Jurkat, Clone E6-1 (cell line): ENCODE measurements at places on chromosomes 3 and 15.

- no peak for DNase-seq
Measured at GRCh38 chr3:177823701-177824189, 626.5 kb upstream of the TBL1XR1 start.

DNA sequence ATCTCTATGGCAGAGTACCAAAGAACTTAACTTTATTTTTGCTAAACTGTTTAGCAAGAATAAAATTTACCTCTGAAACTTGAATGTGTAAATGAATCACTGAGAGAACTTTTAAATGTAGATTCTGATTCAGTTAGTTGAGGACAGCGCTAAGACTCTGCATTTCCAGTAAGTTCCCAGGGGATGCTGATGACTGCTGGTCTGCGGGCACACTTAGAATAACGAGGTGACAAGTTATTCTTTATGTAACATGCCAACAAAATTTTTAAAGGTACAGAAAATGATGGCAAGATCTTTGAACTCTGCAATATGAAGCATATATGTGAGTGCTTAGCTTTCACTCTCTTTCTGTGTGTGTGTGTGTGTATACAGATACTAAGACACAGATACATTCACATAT, 56.4 kb downstream of the TGFBR2 start:
- no peak for DNase-seq

- no peak for DNase-seq
Measured at GRCh38 chr3:167172377-167172776, 207.7 kb downstream of the ZBBX start.

GRCh38 chr3:31895471-31895870, 85.6 kb downstream of the OSBPL10 start:
- DNase-seq = no peak

DNA sequence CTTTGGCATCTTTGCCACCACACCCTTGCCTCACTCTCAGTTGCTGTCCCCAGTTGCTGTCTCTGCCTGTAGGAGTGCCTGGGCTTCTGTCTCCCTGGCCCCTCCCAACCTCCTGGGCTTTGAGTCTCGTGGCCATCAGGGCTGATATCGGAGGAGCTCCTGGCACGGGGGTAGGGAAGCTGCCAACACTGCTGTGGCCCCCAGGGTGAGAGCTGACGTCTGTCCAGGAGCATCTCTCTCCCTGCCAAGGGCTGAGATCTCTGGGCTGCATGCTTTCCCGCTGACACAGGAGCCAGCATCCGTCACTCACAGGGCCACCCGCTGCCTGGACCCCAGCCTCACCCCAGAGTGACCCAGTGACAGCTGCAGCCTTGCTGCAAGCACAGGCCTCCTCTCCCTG, 47.4 kb downstream of the EXOG start:
- no peak for DNase-seq

DNA sequence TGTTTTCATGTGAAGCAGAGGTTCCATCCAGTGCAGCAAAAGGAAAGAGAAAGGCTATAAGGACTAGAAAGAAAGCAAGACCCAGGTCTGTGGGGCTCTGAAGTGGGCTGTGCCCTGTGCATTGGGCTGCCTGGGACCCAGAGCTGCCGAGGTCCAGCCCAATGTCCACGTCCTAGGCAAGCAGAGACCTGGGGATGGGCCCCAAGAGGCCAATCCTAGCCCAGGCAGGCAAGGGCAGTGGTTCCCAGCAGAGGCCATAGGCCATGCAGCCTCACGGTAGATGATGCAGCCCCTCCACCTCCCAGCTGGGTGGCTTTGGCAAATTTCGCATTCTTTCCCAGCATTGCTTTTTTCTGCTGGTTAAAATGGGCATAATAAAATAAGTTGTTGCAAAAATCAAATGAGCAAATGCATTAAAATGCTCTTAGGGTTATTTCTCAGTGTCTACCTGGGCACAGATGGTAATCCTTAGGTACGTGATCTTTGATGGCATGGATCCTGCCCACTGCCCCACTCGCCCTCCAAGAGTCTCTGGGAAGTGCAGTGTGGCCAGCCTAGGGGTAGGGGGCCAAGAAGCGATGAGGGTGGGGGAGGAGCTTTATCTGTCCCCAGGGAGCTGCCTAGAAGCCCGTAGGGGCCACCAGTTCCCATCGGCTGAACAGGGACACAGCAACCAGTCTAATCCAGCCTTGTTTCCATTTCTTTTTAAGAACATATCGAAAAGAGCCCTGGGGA, 22.3 kb upstream of the GP9 start:
- no peak for DNase-seq
